ENCODE measurements at places on chromosomes 1 and 21.

DNA sequence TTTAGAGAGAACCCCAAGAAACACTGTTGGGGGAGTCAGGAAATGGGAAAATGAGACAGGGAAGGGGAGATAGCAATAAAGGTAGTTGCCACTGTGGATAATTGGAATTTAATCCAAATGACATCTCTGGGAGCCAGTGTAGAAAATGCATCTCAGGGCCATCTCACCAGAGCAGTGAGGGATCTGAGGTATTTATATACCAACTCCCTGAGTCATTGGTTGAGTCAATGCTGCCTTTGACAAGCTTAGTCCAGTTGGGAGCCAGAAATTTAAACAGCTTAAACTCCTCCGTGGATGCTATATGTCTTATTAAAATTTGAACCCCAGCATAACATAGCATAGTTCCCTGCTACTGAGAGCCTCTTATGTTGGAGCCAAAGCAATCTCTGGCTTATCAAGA is 140.3 kb downstream of the SLC30A10 start:
- DNase-seq: peak; percentile 45

GRCh38 chr1:4019147-4019521 is 119.1 kb upstream of the C1orf174 start:
- DNase-seq: no peak

GRCh38 chr1:156592910-156593660 is 1.5 kb downstream of the NAXE start:
- DNase-seq: no peak

GRCh38 chr1:5994713-5995621 is 2.7 kb upstream of the NPHP4 start:
- DNase-seq: no peak

DNA sequence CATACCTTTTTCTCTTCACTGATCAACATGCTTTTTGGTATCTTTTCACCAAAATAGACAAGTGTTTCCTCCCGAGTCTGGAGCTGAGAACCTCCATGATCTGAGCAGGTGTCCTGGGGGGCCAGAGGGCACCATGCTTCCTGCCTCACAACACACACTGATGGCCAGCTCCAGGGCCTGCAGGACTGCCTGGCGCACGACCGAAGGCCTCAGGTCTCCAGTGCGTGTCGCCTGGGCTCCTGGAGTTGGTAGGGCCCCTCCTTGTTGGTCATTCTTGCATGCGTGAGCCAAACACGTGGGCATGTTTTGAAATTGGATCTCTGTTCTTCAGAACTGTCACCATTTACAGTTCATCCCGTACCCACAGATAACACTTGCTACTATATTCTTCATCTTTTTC is 64.4 kb downstream of the SLC37A1 start:
- DNase-seq: no peak

DNA sequence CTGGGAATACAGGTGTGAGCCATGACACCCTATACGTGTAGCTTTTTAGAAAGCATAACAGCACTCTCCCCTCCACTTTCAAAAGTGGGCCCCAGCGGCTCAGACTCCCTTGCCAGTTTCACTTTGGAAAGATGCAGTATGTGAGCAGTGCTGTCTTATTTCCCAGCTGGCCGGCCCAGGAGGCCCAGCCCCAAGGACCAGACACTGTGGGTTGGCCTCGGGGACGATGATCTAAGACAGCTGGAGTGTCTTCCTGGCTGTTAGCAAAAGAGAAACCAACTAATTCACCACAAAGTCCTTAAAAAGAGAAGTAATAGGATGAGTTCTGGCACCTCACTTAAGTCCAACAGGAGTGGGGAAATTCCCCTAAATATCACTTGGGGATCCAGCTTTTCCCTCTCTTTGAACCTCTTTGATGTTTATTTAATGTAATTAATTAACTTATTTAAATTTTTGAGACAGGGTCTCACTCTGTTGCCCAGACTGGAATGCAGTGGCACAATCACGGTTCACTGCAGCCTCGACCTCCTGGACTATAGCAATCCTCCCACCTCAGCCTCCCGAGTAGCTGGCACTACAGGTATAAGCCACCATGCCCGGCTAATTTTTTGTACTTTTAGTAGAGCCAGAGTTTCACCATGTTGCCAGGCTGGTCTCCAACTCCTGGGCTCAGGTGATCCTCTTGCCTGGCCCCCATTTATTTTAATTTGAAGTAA is 17.6 kb upstream of the CLIC4 start:
- peak; percentile 78 for DNase-seq

DNA sequence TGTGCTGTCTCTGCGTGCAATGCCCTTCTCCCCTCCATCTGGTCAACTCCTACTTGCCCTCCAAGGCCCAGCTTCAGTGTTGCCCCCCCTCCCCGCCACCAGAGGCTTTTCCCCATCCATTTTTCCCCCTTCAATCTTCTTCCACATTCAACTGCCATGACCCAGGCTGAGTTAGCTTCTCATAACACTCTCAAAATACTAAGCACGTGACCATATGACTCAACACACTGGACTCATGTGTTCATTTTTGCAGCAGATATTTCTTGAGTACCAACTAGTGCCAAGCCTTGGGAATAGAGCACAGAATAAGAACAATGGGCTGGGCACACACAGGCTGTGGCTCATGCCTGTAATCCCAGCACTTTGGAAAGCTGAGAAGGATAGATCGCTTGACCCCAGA is 132.1 kb downstream of the IGSF21 start:
- no peak for DNase-seq

DNA sequence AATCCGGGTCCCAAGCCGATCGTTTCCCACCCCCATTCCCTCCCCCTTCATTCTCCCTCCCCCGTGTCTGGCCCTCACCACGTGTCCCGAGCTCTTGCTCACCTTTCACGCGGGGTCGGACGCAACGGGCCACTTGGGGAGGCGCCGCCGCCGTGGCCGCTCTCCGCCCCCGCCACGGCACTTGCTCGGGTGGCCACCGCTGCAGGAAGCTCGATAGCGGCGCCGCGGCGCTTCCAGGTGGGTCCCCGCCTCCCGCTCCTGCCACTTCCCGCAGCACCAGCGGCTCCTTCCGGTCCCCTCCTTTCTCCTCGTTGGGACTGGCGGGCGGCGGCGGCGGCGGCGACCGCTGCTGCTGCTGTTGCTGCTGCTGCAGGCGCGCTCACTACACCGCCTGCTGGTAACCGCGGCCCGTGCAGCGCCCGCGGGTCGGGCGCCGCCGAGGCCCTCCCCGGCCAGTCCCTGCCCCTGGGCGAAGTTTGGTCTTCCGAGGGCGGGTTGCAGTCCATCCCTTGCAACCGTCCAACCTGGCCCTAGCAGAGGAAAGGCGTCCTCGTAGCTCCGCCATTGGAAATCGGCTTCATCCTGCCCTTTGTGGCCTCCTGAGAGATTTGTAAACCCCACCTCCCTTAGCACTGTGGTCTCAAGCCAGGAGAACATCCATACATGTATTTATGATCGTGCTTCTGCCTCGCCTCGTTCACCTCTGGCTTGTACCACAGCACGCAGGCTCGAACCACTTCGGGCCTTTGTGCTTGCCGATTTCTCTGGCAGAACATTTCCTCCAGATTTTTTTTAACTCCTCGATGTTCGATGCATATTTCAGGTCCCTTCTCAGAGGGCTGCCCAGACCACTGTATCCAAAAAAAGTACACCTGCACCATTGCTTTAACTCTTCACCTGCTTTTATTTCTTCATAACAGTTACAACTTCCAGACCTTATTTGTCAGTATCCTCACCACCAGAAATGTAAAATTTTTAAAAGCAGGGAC is 996 bp upstream of the ZZZ3 start:
- peak; percentile 94 for DNase-seq

GRCh38 chr1:6686294-6686693 is 15.3 kb downstream of the DNAJC11 start:
- peak; percentile 41 for DNase-seq

DNA sequence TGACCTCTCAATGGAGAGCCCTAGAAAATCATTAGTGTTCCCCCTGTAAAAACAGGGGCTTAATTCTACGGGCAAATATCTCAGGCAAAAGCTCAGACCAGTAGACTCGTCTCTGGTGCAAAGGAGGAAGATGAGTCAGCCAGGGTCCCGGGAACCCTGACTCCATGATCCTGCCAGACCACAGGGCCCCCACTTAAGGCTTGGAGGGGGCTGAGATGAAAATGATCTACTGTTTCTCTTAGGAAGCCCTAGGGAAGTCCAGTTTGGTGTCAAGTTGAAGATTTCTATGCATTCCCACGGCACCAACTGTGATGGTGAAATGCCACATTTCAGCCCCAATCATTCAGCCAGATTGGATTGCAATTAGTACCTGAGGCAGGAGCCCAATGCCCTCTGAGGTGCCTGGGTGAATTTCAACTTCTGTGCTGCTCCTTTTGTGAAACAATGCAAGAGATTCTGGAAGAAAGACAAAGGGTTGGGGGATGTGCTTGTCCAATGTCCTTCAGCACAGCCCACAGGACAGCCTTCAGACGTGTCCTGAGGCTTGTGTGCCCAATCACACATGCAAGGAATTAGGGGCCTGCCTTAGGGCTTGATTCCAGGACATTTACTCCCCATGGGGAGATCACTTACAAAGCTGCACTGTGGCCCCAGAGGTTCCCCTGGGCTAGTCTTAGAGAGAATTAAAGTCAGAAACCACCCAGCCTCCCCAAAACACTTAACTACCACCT is 18.1 kb downstream of the NAV1 start:
- no peak for DNase-seq

- DNase-seq: no peak
These were observed 61.5 kb upstream of the JAK1 start for GRCh38 chr1:65027666-65028358.

DNA sequence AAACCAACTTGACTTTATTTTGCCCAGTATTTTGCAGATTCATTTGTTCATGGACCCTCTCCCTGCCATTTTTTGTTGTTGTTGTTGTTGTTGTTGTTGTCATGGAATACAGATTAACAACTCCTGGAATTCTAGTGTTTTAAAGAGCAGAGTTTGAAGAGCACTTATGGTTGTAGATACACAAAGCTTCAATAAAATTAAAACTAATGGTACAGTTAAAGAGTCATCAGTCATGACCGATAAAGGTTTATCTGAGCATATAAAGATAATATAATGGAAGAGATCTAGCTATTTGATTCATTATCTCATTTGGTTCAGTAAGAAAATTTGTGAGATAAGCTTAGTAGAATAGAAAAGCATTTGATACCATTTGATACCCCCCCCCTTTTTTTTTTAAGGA is 21.8 kb downstream of the NEK7 start:
- DNase-seq: no peak

GRCh38 chr1:1435911-1436629 is 580 bp downstream of the VWA1 start:
- no peak for DNase-seq

DNA sequence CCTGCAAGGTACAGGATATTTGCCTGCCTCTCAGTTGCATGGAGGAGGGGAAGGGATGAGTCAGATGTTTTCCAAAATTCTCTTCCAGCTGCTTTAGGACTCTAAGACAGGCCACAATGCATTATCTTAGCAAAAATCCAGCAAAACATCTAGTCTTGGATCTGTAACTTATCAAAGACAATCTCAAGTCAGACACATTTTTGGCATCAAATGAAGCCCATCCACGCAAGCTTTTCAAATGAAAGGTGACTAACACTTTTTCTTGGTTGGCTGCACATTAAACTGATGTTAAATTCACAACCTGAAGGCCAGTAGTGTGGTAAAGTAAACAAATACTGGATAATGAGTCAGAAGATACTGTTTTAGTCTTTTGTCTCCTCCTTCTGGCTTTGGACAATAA is 21.3 kb downstream of the FAM78B start:
- no peak for DNase-seq

DNA sequence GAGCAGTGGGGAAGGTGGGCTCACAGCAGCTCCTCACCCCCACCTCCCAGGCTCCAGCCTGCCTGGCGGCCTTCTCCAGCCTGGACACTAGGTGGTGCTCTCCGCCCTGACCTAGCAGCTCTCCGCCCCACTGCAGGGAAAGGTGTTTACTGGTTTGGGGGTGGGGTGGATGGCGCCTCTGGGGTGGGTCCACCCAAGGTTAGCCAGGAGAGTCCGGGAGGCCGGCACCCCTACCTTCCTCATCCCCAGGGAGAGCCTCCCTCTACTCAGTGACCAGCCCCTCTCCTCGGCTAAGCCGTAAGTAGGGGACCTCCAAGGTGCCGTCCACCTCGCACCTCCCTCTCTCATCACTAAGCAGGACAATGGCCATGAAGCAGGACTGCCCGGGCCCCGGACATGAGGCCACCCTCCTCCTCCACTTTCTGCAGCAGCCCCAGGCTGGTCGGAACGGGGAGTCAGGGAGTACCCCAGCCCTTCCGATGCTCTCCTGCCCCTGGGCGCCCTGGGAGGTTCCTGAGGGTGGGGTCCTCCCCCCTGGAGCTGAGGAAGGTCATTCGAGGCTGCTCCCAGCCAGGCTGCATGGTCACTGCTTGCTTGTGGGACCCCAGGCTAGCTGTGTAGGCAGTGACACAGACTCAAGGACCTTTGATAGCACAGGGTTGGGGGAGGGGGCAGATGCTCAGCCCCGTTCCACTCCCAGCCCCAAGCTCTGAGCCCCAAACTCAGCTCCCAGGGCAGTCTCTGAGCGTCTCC is 101.4 kb upstream of the VAMP3 start:
- peak; percentile 45 for DNase-seq

DNA sequence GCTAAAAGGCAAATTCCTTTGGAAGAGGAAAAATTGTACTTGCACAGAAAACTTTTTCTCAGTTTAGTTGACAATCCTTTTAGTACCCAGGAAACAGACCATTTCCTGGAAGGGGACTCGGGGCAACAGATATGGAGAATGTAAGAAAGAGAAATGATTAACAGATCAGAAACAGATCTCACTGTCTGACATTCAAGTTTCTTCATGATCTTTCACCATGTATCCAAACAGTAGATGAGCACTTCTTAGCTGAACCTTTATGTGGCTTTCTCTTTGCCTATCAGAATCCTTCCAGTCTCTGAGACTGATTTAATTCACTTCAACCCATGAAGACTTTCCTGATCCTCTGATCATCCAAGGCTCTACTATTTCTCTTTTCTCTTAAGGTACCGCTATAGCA is 2.7 kb downstream of the TTLL7 start:
- no peak for DNase-seq

DNA sequence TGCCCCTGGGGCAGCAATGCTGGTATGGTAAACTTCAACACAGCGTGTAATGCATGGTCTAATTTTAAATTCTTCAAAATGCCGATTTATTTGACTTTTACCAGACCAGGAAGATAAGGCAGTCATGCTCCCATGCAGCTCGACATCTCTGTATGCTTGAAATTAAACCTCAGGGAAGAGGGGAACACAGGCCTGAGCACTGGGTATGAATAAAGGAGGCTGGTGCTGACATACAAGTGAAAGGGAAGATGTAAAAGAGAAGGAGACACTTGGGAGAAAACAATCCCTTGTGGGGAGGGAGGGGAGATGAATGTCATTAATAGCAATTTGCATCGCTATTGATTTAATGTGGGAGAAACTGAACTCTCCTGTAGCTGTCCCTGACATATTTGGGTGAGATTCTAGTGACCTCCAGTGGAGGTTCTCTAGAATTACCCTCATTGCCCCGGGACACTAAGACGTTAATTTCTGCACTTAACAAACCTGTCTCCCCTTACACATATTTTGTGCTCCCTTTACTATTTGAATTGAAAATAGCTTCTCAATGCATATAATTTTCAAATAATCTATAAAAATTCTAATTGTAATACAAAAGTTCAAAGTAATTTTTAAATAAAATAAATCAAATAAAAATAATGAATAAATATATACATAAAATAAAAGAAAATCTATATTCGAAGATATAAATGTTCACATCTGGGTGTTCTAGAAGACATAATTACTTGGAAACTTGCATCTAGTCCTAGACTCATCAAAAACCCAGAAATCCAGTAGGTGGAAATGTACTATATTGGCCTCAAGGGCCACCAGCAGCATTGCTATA is 283.1 kb downstream of the LMX1A start:
- DNase-seq: peak; percentile 53
